ENCODE measurements at places on chromosomes 2 and 18. TPM values are rescaled to one million over a fixed set of nuclear protein-coding genes. Genes with fewer than 3 reads are reported as not detected.

GRCh38 chr18:57353137-57353939 is 981 bp downstream of the ST8SIA3 start:
- DNase-seq: no peak

GRCh38 chr2:207142461-207142860 is 23.3 kb downstream of the KLF7 start:
- DNase-seq: no peak

GRCh38 chr2:185857691-185858090 is 119.1 kb downstream of the FSIP2 start:
- DNase-seq: no peak

DNA sequence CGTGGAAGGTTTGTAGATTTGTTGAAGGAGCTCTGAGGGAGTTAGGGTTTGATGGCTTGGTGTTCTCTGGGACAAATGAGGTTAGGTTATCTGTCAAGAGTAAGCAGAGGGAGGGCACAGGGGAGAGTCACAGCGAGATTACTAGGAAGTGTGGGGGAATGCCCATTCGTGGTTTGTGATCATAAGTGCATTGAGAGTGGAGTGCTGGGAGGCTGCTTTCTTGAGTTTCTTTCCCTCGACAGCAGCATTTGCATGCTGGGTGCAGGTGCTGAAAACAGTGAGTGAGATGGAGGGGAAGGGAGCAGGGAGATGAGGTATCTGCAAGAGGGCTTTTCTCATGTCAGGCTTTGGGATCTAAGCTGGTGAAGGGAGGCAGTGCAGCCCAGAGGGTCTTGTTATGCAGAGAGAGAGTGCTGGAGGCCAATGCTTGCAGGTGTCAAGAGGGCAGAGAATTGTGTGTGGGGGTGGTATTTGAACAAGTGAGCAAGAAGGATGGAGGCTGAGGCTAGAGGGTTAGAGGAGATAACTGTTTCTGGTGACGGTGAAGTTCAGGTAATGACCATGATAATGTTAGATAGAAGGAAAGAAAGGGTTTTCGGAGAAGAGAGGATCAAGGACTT is 8.8 kb downstream of the RALB start:
- DNase-seq: no peak

GRCh38 chr2:61015976-61016375 is 1.5 kb upstream of the PEX13 start:
- DNase-seq: no peak

GRCh38 chr2:43609290-43609918 is 13.6 kb upstream of the THADA start:
- DNase-seq: peak; percentile 66

- DNase-seq: no peak
Observed at GRCh38 chr2:162490052-162490717, 146.3 kb downstream of the GCA start.

DNA sequence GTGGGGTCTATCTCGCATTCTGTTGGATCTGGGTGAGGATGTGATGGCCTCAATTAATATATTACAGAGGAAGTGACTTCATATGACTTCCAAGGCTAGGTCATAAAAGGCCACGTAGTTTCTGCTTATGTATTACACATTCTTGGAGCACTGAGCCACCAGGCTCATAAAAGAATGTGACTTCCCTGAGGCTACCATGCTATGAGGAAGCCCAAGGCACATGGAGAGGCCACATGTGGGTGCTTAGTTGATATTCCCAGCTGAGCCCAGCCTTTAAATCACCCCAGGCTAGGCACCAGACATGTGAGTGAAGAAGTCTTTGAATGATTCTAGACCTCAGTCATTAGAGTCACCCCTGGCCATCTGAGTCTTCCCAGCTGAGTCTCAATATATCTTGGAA is 13.3 kb upstream of the REEP1 start:
- DNase-seq: no peak

DNA sequence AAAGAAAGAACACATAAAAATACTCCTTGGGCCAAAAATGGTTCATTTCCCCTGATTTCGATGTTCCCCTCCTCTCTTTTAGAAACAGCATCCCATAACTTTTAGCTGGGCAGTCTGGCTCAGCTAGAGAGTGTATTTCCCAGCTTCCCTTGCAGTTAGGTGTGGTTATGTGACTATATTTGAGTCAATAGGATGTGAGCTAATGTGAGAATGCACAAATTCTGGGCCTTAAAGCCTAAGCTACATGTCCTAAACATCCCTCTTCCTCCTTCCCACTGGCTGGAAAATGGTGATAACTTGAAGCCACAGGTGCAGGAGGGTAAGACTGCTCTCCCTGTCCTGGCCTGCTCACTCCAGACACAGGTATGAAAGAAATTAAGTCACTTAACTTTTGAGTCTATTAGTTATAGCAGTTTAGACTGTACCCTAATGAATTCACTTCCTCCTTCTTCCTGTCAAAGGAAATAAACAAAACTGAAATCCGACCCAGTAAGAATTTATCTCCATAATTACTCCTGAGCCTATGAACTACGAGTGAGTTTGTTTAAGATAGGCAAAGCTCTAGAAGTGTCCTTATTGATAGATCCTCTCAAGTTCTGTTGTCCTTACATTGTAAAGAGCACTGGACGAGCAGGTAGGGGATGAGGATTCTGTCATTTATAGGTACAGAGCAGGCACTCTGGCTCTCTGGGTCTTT is 177.6 kb downstream of the MTX2 start:
- DNase-seq: no peak

DNA sequence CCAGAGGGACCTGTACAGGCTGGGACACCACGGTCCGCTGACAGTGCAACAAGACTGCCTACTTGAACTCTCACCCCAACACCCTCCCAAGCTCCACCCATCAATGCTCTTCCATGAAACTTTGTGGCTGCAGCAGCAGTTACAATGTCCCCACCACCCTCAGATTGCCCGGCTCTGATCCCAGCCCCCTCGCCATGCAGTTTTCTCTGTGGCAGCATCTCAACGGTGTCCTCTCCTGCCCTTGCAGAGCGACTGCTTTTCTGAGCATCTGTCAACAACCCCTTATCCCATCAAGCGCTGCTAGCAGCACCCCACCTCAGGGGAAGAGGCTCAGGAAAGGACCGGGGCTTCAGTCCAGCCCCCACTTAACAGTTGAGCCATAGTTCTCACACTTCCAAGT is 137.1 kb upstream of the NDUFV2 start:
- DNase-seq: no peak

DNA sequence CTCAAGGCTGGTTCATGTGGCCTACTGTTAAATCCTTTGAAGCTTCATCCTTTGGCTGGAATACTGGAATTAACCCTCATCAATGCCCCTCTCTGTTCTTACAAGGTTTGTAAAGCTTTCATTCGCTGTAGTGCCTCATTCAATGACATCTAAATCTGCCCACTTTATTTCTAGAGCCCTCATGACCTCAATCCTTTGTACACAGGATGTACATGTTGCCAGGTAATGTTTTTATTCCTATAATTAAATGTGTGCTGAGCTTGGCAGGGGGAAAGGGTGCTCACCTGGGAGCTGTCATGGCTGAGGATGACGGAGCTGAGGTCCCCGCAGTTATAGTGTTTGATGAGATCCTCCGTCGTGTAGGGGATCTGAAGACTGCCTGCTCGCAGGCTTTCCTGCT is 39.3 kb downstream of the TRABD2A start:
- no peak for DNase-seq

GRCh38 chr18:77763530-77764145 is 514.0 kb downstream of the GALR1 start:
- no peak for DNase-seq

DNA sequence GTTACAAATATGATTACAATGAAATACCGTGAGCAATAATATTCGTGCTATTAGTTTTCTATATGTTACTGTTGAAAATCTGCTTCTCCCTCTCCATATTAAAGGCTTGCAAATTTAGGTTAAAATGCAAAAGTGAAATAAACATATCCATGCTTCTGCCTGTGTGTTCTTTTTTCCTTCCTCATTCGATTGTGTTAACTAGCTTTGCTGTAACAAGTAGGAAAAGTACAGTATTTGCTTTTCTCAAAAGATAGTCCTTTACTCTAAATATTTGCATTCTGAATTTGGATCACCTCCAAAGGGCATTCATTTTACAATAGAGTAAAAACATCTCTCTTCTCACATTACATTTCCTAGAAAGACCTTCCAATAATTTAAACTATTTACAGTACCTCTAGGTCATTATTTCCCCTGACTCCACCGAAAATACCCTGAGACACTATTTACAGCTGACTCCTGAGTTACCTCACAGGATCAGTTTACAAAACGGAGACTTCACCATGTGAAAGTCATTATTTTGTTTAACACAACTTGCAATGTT is 835.0 kb upstream of the FANCL start:
- no peak for DNase-seq

DNA sequence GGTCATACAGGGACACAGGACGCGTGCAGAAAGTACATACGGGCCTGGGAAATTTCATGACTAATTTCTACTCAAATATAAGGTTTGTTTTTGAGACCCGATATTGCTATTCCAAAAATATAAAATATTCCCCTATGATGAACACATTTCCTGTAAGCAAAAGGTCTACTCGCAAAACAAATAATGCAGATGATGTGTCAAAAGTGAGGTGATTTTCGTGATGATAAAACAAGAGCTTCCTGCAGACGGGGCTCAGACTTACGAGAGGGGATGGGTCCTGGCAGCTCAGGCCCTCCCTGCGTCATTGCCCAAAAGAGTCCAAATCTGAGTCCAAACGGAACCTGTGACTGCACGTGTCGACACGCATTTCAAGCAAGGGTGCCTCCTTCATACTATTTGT is 62.7 kb downstream of the MBP start:
- no peak for DNase-seq

DNA sequence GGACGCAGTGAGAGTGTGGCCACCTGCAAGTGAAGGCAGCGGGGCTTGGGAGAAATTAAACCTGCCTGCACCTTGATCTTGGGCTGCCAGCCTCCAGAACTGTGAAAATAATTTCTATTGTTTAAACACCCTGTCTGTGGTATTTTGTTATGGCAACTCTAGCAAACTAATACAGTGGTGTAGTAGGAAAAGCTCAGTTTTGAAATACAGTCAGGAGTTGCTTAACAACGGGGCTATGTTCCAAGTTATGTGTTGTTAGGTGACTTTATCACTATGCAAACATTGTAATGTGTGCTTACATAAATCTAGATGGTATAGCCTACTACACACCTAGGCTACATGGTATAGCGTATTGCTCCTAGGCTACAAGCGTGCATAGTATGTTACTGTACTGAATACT is 93.4 kb upstream of the FN1 start:
- no peak for DNase-seq

- DNase-seq: no peak
Observed at GRCh38 chr2:95121093-95121406, 558 bp downstream of the MRPS5 start.

- no peak for DNase-seq
Observed at GRCh38 chr18:78390952-78391348, 588.7 kb upstream of the SALL3 start.

GRCh38 chr2:61326423-61326822 is 144.5 kb downstream of the USP34 start:
- no peak for DNase-seq

DNA sequence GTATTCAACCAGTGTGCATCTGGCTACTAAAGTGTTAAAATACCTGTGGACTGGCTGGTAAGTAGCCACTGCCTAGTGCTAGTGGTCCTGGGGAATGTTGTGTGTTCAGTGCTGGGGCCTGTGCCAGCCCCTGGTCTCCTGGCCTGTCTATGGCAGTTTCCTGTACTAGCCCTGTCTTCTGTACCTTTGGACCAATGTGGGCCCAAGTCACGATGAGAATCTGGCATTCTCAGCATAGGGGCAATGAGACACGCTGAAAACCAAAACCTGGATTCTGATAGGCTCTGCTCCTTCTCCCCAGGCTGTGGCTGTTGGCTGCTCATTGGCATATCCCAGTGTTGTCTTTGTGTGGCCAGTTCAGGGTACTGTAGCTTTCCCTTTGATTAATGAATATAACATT is 170.4 kb downstream of the PTPRM start:
- no peak for DNase-seq

COLEC12 gene
- not detected for total RNA-seq

TXNDC2 gene
- 0.17 TPM for total RNA-seq

CNDP1 gene
- total RNA-seq: not detected

ITGB6 gene
- not detected for total RNA-seq

ECEL1 gene
- 2.8 TPM for total RNA-seq

OTX1 gene
- 0.58 TPM for total RNA-seq

RTKN gene
- 15.7 TPM for total RNA-seq

SLC19A3 gene
- 12.3 TPM for total RNA-seq

C2orf72 gene
- total RNA-seq: 2.0 TPM

Data from NCI-H460 (cell line).